ENCODE measurements at places on chromosomes 13 and 19.

DNA sequence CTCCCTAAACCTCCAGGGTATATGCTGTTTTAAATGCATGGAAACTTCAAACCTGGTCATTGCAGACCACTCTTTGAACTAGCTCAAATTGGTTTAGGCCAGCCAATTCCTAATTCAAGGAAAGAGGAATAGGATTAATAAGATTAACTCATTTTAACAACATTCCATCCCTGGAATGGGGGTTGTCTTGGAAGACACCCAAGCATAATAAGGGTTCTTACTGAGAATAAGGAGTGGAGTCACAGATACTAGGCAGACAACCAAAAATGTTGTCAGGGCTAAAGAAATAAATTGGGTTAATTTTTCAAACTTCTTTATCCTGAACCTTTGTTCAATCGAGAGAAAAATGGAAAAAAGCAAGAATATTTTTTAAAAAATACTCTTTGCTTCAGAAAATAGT, 186.2 kb downstream of the PCDH9 start:
- DNase-seq, result no peak

DNA sequence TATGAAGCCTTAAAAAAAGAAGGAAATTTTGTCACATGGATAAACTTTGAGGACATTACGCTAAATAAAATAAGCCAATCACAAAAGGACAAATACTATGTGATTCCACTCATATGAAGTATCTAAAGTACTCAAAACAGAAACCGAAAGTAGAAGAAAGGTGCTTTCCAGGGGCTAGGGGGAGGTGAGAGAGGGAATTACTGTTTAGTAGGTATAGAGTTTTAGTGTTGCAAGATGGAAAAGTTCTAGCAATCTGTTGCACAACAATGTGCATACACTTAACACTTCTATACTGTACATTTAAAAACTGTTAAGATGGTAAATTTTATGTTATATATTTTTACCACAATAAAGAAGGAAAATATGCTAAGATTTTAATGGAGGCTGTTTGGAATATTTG, 83.0 kb downstream of the POLR1D start:
- DNase-seq, result peak; percentile 32

DNA sequence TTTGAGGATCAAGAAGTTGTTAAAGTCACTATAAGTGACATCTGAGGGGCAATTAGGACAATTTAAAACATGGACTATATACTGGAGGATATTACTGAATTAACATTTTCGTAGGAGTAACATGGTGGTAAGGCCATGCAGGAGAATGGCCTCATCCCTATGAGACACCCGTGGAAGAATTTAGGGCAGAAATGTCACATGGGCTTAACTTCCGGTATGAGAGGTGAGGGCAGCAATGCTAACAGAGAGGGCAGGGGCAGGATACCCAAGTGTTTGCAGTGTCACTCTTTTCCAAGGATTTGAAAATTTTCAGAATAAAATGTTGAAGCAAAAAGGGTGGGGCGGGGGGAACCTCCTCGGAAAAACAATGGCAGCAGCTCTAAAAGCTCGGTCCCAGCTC, 23.6 kb downstream of the RANBP3 start:
- no peak for DNase-seq

GRCh38 chr19:19911150-19911549, 10.4 kb downstream of the ZNF93 start:
- no peak for DNase-seq

- no peak for DNase-seq
Observed at GRCh38 chr13:25111585-25111956, 15.6 kb downstream of the PABPC3 start.
